ENCODE measurements at places on chromosomes 7 and 10.

DNA sequence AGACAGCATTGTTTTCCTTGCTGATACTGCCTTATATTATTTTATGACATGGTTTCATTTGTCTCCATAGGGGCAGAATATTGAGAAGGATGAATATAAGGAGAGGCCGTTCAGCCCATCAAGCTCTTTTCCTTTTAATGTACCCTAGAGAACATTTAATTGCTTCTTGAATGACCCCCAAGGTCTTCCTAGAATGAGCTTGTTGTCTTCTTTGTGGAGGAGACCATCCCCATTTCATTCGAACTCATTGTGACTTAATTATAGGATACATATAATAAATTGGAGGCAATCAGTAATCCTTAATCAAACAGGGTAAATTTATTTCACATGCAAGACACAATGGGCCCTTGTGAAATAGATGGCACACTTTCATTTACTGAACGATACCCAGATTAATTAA is 231.3 kb downstream of the MDFIC start:
- no peak for DNase-seq

DNA sequence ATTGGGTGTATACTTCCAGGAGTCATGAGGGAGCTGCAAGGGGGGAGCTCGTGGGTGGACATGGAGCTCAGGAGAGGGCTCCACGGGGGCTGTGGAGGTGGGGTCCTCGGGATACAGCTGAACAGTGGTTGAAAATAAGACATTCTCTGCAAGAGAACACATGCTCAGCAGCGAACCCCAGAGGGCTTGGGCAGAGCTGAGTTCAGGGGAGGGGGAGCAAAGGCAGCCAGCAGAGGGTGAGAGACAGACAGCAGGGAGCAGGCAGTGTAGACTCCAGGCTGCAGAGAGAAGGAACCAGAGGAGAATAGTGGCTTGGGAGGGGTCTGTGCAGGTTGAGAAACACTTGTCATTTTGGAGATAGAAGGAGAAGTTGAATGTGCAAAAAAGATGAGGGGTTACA is 73.0 kb upstream of the LRRC18 start:
- no peak for DNase-seq

DNA sequence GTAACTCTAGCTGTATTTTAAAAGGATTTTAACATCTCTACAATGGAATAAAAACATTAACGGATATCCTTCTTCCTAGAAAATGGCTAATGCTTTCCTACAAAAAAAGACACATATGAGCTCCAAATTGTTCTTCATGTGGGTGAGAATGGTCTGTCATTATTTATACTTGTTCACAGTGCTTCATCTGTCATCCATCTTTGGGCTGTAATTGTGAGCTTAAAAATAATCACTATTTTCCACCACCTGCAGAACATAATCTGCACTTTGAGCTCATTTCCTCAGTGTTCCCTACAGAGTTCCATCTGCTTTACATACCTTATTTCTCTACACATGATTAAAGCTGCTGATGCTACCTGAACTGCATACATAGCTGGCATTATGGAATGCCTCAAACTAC is 979.1 kb upstream of the C7orf33 start:
- no peak for DNase-seq

GRCh38 chr10:11894381-11895107 is 71.4 kb downstream of the PROSER2 start:
- DNase-seq = no peak

DNA sequence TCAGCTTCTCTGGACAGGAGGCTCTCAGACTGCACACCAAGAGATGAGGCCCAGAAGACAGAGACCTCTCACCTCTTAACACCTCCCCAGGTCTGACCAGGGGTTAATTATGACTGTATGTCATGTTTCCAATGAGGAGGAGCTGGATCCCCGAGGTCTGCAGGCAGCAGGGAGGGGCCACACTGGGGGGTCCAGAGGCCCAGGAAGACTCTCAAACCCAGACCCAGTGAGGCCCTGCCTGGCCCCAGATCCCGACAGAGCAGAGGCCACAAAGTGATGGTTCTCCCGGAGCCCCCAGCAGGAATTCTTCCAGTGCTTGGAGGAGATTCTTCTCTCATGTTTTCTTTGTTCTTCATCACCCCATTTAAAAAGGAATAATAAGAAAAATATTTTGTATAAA is 28.8 kb downstream of the PTPRN2 start:
- no peak for DNase-seq

DNA sequence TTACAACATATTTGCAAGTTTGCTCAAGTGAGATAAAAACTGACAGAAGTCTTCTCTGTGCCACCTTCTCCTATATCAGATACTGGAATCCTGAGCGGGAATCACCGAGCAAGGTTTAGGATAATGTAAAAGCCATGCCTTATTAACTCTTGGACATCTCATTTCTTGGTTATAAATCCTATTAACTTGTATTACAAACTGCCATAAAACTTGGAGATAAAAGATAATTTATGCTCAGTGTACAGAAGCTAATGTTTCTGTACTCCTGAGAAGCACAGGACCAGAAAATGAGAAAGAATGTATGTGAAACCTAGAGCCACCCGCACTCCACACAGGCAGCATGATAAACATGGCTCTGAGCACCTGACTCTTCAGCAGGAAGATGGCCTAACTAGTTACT is 181.2 kb upstream of the NOBOX start:
- no peak for DNase-seq

- DNase-seq = no peak
Measured at GRCh38 chr10:82463614-82464013, 588.6 kb downstream of the NRG3 start.

DNA sequence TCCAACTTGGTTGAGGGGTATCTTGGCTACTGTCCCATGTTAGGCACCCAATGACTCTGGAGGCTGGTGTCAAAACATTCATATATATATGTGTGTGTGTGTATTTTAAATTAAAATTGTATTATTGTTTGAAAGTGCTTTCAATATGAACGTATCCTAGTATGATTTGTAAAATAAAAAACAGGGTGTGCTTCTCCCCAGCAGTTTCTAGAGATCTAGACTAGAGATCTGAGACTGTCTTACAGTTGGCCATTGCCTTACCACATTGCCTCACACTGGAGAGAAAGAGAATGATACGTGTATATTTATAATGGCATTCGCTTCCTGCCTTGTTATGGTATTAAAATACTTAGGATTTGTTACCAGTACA is 1.2 kb downstream of the BAG3 start:
- DNase-seq = peak; percentile 41

GRCh38 chr10:7488418-7488829 is 77.6 kb upstream of the SFMBT2 start:
- DNase-seq = no peak

- no peak for DNase-seq
Measured at GRCh38 chr10:98264378-98265065, 3.5 kb downstream of the LOXL4 start.

DNA sequence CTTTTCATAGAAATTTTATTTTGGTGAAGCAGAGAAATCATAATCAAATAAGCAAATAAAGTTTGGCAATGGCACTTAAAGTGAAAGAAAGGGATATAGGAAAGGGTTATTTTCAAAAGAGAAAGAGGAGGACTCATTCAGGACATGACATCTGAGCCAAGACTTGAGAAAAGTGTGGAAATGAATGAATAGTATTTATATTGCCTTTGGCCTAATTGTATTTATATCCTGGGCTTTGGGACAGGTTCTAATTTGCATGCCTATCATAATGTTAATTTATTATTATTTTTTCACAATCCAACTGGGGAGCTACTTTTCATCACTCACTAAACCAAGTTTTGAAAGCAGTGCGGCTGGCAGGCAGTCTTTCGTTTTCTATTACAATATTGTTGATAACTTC is 376.8 kb downstream of the HGF start:
- DNase-seq = no peak

DNA sequence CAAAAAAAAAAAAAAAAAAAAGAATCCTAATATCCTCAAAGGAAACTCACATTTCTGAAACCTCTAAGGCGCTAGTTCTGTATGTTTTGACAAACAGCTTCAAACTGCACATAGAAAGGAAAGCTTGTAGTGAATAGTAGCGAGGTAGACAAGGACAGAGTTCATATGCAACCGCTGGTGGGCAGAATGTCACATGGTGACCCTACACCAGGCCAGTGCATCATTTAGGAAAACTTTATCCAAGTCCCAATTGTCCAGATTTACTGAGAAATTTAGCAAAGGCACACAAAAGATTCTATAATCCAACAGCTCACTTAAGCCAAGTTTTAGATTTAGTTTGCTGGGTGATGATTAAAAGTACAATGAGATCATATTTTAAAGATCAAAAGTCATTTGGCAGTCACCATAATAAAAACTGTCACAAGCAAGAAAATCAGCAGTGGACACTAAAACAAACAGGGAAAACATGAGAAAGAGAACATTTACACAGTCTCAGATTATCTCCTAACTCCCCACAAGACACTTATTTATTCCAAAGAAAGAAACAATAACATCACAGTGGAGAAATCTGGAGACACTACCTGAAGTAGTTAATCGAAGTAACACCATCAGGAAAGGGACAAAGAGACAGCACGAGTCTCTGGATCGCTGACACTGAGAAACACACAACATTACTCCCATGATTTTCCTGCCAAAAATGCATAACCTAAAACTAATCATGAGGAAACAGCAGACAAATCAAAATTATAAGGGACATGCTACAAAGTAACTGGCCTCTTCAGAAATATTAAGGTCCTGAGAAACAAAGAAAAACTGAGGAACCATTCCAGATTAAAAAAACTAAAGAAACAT is 20.2 kb downstream of the FAM204A start:
- DNase-seq = no peak

GRCh38 chr7:71661671-71662224 is 529.8 kb downstream of the GALNT17 start:
- no peak for DNase-seq

- no peak for DNase-seq
Measured at GRCh38 chr7:22429386-22429785, 70.6 kb downstream of the STEAP1B start.

GRCh38 chr10:102280397-102281101 is 35.2 kb downstream of the GBF1 start:
- no peak for DNase-seq

GRCh38 chr10:5373307-5373706 is 8.5 kb downstream of the UCN3 start:
- DNase-seq = no peak

DNA sequence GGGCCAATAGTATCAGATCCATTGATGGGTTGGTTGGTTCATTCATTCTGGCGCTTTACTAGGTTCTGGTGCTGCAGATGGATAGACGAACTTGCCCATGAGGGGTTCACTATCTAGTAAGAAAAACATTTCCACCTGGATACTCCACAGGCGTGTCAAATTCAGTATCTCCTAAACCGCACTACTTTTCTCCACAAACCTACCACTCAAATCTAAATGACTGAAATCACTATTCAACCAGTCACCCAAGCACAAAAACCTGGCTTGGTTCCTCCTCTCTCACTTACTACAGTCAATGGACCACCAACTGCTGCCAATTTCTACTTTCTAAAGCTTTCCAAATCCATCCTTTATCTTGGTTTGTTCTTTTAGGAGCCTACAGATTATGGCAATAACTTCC is 572 bp downstream of the AGK start:
- DNase-seq = no peak

- no peak for DNase-seq
Measured at GRCh38 chr10:35908451-35908850, 266.4 kb upstream of the FZD8 start.

GRCh38 chr10:102540023-102540422 is 36.3 kb downstream of the SUFU start:
- no peak for DNase-seq

GRCh38 chr7:90266808-90267207 is 21.8 kb downstream of the CFAP69 start:
- DNase-seq = no peak

DNA sequence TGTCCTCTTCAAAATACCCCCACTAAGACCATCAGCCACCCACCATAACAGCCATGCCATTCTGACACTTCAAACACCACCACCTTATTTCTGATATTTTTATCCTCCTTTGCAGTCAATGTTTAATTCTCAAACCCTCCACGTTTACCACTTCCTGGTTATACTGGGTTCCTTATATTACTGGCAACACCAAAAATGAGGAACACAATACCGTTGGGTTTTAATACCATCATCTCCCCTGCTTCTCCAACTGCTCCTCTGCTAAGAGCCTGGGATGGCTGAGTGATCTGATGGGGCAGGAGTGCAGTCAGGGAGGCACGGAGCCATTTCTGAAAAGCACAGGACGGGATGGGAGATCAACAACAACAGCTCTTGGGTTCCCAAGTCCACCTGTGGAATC is 140.5 kb downstream of the CHCHD3 start:
- DNase-seq = no peak

- DNase-seq = no peak
Measured at GRCh38 chr10:27485368-27485767, 18.7 kb upstream of the RAB18 start.

GRCh38 chr10:47046321-47047126 is 135.3 kb downstream of the PTPN20 start:
- no peak for DNase-seq

DNA sequence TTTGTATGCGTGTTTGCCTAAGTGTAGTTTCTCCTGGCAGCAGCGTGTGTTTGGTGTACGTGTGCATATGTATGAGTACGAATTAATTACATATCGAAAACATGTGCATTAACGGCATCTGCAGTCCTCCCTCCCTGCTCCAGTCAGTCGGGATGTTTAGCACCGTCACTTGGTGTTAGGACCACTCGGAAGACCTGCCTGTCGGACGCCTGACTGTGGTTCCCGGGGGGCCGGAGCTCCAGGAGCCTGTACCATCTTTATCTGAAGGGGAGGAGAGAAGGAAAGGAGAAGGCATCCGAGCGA is 1.1 kb upstream of the CNTNAP2 start:
- no peak for DNase-seq

DNA sequence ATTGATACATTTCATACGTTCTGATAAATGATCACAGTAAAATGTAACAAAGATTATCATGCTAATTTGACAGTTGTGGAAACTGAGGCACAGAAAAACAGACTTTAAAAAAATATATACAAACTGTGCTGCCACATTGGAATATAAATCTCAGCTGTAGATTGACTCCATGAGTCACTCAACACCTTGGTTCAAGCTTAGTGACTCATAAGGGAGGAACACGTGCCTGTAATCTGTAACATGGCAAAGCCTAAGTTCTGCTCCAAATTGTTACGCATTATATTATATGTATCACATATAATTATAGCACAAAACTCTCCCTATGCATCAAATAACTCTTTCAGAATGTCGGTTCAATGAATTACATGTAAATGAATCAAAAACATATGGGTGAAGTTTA is 1047.5 kb downstream of the GATA3 start:
- no peak for DNase-seq
